AG08395 (cell line): ENCODE measurements at places on chromosomes 2 and 18.

DNA sequence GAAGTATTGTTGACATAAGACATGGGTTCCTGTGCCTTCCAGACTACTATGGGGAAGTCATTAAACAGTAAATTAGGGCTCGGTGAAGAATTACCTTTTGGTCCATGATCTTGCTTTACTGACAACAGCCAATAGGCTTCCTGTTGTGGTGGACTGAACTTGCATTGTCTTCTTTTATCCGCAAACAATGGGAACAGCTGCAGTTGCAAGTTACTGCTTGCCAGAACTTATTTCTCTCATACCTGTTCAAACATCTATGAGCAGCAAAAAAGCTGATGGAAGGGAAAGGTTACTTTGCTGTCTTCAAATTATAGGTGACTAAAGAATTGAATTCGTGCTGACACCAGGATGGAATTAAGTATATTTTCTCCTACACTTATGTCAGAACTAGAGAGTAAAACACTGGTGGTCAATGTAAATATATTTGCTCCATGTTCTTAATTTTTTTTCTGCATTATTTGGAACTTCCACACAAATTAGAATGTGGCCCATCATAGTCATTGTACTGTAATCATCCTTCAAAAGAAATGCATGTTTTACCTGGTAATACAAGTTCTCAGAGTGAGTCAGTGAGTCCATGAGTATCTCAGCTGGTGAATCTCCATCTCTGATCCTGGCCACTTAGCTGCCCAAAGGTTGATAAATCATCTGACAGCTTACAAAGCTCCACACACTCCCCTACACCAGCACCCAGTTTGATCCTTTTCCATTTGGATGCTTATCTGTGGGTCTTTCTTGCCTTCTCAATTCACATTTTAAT lies 37.3 kb upstream of the RNF152 start:
- DNase-seq, result no peak

- DNase-seq, result peak; percentile 63
These were observed 46.8 kb downstream of the EPG5 start for GRCh38 chr18:45920367-45920766.

GRCh38 chr2:29281916-29282247 lies 166.7 kb downstream of the CLIP4 start:
- DNase-seq, result no peak

DNA sequence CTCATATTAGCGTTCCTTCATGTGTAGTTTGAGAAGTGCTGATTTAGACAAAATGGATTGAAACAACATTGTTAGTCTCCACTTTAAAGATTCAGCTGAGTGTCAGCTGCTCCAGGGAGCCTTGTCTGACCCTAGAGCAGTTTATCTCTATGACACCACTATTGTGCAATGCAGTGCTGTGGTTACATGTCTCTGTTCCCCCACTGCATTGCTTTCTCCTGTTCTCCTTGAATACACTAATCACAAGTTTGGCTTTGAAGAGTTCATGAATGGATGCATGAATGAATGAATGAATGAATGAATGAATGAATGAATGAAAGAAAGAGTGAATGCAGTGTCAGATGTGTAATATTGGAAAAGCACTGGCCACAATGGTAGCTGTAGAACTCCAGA lies 38.3 kb downstream of the GCG start:
- DNase-seq, result peak; percentile 71

DNA sequence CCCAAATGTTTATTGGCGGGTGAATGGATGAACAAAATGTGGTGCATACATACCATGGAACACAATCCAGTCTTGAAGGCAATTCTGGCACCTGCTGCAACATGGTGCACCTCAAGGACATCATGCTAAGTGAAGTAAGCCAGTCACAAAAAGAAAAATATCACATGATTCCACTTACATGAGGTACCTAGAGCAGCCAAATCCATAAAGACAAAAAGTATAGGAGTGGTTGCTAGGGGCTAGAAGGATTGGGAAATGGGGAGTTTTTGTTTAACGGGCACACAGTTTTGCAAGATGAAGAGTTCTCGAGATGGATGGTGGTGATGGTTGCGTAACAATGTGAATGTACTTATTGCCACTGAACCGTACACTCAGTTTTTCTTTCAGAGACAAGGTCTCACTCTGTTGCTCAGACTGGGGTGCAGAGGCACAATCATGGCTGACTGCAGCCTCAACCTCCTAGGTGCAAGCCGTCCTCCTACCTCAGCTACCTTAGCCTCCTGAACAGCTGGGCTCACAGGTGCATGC lies 90.9 kb upstream of the CERS6 start:
- DNase-seq, result no peak

DNA sequence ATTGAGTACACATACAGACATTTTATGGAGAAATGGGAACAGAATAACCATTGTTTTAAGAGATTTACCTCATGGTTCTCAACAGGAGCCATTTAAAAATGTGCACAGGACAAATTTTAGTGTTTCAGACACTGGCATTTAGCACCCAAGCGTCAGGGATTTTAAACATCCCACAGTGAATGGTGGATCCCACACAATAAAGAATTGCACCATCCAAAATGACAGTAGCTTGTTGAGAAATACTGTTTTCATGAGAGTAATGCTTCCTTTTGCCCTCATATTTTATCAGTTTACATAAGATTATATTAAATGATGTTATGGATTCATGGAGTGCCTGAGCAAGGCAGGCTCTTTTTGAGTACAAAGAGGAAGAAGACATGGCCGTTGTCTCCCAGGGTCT lies 54.0 kb downstream of the MFSD6 start:
- no peak for DNase-seq

DNA sequence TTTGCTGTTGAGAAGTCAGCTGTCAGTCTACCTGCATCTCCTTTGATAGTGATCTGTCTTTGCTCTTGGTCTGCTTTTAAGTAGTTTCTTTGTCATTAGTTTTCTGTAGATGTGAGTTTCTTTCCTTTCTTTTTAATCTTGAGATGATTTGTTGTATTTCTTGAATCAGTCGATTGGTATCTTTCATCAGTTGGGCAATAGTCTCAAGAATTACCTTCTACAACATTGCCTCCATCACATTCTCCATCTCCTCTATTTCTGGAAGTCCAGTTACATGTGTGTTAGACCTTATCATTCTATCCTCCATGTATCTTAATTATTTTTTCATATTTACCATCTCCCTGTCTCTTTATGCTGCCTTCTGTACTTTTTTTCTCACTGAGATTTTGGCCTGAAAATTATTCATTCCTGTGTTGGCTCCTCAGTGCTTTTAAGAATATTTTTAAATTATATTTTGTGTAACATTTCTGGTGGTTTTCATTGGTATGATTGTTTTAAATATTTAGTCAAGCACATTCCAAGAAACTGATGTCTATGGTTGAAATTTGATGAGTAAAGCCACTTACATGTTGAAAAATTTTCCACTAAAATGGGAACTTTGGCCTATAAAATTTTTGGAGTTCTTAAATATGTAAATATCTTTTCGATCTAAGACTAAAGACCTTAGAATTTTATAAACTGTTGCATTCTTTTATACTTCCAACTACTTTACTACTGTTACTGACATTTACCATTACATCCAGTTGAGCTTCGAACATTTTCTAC lies 239.5 kb upstream of the MGAT5 start:
- DNase-seq, result no peak

GRCh38 chr2:19104503-19104902 lies 253.9 kb downstream of the OSR1 start:
- no peak for DNase-seq

DNA sequence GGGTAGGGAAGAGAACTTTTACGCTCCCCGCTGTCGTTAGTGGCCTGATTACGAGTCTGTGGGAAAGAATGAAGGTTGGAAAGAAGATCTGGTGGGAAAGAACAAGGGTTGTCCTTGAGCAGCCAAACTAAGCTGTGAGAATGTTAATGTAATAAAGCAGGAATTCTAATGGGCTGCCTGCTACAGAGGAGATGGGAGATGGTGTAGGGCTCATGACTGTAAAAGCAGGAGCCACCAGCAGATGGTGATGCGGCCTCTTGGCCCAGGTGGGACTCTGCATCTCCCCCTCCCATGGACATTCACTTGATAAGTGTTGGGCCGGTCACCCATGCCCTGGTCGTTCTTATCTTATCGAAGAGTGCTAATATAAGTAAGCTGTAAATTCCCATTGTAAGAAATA lies 150.0 kb downstream of the NEDD4L start:
- no peak for DNase-seq

DNA sequence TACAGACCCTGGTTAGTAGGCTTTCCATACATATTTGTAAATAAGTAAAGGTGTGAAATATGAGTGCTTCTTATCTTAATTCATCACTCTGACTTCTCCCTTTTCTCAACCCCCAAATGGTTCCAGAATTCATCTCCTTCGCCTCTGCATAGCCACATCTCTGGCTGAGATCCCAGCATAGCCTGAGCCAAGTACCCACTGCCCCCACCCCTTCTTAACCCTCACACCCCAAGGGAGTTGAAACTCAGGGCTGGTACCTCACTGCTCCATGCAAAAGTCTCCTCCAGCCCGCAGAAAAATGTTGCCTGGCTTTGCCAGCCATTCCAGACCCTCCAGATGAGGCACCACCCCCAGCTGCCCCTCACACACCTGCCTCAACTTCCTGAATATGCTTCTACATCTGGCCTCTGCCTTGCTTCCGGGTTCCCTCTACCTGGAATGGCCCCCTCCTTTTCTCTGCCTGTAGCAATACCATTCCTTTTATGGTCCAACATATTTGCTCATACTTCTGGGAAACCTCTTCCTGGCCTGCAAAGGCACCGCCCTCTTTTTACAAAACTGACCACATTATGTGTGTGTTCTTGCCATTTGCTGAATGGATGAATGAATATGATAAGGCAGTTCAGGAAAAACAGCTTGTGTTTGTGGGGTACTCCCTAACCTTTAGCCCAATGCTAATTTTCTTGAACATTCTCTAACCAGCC lies 112.8 kb downstream of the CELF4 start:
- peak; percentile 47 for DNase-seq

- peak; percentile 93 for DNase-seq
These were observed 98.7 kb downstream of the COL6A3 start for GRCh38 chr2:237315170-237315828.

- peak; percentile 63 for DNase-seq
These were observed at the start of gene HNMT for GRCh38 chr2:137964066-137964858. TSS of gene HNMT (plus strand) at chr2:137964473. CDS start at chr2:137964492, 19 bp downstream.

- DNase-seq, result no peak
These were observed 5.6 kb downstream of the ZAP70 start for GRCh38 chr2:97718942-97719341.

DNA sequence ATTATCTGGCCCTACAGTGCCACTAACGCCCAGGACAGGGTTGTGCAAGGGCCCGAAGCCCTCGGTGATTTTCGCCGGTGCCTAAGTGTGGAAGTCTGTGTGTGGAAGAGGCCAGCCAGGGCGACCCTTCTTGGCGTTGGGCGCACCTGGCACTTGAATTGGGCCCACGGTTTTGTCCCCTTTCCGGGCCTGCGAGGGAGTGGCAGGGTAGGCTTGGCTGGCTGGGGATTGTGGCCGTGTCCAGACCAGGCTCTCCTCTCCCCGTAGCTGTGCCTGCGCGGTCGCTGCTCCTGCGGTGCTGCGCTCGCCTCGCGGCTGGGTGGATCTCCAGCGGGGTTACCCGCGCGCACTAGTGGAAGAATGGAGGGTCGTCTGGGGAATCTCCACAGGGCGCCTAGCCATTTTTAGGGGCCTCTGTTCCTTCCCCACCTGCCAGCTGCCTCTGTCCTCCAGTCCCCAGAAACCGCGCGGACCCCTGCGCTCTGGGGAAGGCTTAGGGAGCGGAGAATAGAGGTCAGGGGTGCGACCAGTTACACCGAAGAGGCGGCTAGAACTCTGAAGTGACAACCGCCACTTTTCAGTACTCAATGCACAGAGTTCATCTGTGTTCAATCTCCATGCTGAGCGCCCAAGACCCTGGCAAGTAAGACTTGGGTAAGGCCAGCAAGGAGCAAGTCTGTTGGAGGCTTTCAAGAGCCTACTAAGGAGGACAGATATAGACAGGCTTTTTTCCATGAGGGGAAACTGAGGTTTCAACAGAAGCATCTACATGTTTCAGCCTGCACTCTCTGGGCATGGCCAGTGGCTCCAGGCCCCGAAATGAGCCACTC lies 16.0 kb downstream of the EVX2 start:
- DNase-seq, result no peak

- DNase-seq, result peak; percentile 45
These were observed 387.6 kb downstream of the FIGN start for GRCh38 chr2:163347982-163348856.

GRCh38 chr18:64539847-64540246 lies 391.0 kb upstream of the LINC00305 start:
- no peak for DNase-seq

- no peak for DNase-seq
These were observed 228.3 kb downstream of the DYSF start for GRCh38 chr2:71681626-71682025.

GRCh38 chr2:59726228-59727120 lies 827.0 kb downstream of the BCL11A start:
- no peak for DNase-seq

GRCh38 chr2:120012771-120013596 lies at the start of gene EPB41L5:
TSS of gene EPB41L5 (plus strand) at chr2:120013077. CDS start at chr2:120019085, 6,008 bp downstream.
- DNase-seq, result peak; percentile 94
